ENCODE measurements at places on chromosomes 7 and 10.

- no peak for DNase-seq
These were observed 30.1 kb downstream of the APBB1IP start for GRCh38 chr10:26468291-26468690.

GRCh38 chr7:128251337-128251736 lies 10.3 kb downstream of the LEP start:
- DNase-seq, result no peak

- peak; percentile 57 for DNase-seq
These were observed 75.5 kb upstream of the CAPZA2 start for GRCh38 chr7:116786791-116787443.

DNA sequence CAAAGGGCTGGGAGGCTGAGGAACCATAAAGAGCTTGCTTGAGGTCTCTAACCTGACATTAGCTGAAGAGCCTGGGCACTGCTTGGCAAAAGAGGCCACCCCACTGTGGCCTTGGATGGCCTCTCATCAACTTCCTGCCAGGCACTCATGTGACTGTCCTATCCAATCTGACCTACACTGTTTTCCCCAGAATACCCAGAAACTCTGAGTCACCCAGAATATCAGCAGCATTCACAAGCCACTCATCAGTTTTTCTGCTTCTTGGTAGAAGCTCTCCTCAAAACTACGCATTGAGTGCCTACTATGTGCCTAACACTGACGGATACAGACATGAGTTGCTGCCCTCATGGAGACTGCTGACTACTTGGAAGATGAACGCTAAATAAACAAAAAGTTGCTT lies 4.1 kb upstream of the NT5C2 start:
- no peak for DNase-seq

DNA sequence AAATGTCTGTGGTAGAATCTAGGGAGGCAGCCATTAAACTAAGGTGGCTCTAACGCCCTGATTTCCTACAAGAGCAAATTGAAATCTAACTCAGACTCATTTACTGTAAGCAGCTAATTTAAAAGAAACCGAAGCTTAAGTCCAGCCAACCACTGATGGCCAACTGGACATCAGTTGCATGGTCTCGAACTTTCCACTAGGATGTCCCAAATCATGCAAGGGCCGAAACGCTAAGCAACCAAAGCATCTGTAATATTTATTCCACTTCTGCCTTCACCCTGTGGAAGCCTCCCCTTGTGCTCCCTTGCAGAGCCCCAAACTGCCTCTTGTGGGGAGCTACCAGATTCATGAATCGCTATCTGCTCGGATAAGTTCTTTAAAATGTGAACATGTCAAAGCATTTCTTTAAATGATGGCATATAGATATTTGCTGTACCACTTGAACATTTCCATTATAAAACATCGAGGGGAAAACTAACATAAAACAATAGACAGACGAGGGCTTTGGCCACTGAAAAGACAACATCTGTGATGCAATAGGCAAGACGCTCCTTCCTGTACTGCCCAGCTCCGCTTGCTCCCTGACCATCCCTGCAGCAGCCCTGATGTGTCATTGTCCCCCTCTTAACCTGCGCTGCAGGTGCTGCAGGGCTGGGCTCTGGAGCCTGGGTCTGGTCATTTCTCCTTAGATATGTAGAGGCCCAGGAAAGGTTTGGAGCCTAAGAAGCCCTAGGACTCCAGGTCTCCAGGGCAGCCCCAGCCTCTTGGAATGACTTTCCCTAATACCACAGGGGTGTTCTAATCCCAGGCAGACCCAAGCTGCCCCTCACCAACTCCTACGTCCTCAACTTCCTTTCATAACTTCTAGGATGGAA lies 2.9 kb upstream of the RBP3 start:
- no peak for DNase-seq

GRCh38 chr10:63707254-63707910 lies 186.2 kb downstream of the REEP3 start:
- no peak for DNase-seq

- DNase-seq, result peak; percentile 86
These were observed 8.9 kb downstream of the FBXL13 start for GRCh38 chr7:103065667-103066066.

GRCh38 chr10:101224910-101225823 lies 4.1 kb downstream of the LBX1 start:
- DNase-seq, result peak; percentile 25

GRCh38 chr7:117158941-117159697 lies 163.7 kb downstream of the WNT2 start:
- no peak for DNase-seq

GRCh38 chr10:96701265-96701664 lies 19.0 kb downstream of the PIK3AP1 start:
- no peak for DNase-seq

Measured in NCI-H526 (cell line).